ENCODE measurements at places on chromosomes 1 and 21.

GRCh38 chr1:116265931-116266863 is 106.8 kb upstream of the ATP1A1 start:
- DNase-seq, result no peak

GRCh38 chr21:38861056-38861455 is 55.3 kb downstream of the ETS2 start:
- no peak for DNase-seq

DNA sequence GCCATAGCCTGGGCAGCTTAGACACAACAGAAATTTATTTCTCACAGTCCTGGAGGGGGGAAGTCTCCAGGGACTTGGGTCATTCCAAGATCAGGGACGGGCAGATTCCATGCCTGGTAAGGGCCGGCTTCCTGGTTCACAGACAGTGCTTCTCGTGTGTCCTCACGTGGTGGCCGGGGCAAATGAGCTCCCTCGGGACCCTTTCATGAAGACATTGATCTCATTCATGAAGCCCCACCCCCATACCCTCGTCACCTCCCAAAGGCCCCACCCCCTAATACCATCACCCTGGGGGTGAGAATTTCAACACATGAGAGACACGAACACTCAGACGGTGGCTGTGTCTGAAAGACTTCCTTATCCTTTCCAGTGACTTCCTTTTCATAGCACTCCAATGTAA is 51.5 kb downstream of the ACOT7 start:
- DNase-seq, result no peak

- DNase-seq, result no peak
These were observed 5.2 kb upstream of the AHDC1 start for GRCh38 chr1:27609210-27609555.

DNA sequence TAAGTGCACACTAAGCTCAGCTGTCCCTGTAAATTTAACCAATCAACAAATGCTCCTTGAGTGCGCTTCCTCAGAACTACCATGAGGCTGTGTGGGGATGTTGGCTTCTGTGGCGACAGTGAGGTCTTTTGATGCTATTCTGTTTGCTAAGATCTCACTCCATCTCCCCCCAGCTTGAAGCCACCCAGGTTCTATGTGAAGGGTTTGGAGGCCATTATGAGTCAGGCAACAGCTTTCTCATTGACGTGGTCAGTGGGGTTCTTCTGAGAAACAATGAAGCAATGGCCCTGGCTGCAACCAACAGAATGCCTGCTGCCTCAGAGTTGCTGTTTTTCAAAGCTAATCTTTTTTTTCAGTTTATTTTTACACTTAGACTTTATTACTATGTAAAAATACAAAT is 205.5 kb downstream of the PTBP2 start:
- no peak for DNase-seq

- DNase-seq, result no peak
These were observed 149.2 kb upstream of the JUN start for GRCh38 chr1:58932859-58933598.

DNA sequence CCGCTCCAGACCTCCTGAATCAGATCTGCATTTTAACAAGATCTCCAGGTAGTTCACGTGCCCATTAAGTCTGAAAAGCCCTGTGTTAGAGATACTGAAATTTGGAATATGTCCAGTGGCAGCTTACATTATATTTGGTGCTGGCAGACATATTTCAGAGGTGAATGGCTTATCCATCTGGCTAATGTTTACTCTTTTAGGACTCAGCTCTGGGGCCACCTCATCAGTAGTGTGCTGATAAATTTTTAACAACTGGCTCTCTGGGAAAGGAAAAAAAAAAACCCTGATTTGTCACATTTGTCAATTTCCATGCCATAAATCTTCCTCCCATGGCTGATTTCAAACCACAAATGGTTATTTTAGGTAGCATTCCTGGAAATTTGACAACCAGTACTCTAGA is 25.3 kb upstream of the SYT6 start:
- DNase-seq, result no peak

- no peak for DNase-seq
These were observed 113.4 kb downstream of the GRIK3 start for GRCh38 chr1:36920801-36921405.

Measured in GM12892 (cell line).